ENCODE measurements at places on chromosomes 7 and 10.

GRCh38 chr7:117098457-117098856, 145.2 kb downstream of the ST7 start:
- no peak for DNase-seq

DNA sequence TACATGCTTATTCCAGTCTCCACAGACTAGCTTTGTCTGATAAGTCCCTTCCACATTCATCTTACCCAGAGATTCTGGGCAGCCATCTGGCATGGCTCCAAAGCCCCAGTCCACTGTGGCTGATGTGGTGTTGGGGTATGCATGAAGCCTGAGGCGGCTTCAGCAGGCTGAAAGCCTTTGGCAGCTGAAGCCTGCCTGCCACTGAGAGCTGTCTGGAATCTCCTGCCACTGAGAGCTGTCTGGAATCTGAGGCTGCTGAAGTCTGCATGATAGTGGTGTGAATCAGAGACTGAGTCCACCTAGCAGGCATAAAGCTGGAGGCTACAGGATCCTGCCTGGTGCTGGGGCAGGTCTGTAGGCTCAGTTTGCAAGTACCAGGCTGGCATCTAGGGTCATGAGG, 87.1 kb downstream of the DYNC1I1 start:
- DNase-seq, result no peak

DNA sequence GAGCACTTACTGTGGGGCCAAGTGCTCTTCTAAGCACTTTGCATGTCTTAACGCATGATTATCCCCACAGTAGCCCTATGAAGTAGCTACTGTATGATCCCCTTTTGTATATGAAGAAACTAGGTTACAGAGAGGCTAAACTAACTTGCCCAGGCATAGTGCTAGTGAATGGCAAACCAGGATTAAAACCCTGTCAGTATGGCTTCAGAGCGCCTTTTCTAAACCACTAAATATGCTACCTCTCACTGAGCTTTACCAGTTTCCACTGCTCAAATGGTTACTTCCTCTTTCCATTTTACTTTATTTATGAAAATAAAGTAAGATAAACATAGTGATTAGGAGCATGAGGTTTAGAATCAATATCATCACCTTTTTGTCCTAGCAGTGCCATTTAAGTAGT, 73.6 kb downstream of the PODXL start:
- no peak for DNase-seq

DNA sequence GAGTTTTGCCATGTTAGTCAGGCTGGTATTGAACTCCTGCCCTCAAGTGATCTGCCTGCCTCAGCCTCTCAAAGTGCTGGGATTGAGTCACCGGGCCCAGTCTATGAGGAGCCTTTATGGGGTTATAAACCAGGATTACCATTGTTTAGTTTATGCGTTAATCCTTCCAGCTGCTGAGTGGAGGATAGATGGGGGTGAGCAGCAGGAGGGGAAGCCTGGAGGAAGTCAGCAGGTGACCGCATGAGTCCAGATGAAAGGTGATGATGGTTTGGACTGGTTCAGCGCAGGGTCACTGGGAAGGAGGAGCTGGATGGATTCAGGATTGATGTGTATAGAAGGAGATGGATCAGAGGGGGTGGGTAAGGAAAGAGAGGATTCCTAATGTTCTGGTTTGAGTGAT, 197.1 kb downstream of the ADAM12 start:
- DNase-seq, result no peak

- DNase-seq, result no peak
These were observed 120.3 kb downstream of the WNT2 start for GRCh38 chr7:117202511-117202910.

DNA sequence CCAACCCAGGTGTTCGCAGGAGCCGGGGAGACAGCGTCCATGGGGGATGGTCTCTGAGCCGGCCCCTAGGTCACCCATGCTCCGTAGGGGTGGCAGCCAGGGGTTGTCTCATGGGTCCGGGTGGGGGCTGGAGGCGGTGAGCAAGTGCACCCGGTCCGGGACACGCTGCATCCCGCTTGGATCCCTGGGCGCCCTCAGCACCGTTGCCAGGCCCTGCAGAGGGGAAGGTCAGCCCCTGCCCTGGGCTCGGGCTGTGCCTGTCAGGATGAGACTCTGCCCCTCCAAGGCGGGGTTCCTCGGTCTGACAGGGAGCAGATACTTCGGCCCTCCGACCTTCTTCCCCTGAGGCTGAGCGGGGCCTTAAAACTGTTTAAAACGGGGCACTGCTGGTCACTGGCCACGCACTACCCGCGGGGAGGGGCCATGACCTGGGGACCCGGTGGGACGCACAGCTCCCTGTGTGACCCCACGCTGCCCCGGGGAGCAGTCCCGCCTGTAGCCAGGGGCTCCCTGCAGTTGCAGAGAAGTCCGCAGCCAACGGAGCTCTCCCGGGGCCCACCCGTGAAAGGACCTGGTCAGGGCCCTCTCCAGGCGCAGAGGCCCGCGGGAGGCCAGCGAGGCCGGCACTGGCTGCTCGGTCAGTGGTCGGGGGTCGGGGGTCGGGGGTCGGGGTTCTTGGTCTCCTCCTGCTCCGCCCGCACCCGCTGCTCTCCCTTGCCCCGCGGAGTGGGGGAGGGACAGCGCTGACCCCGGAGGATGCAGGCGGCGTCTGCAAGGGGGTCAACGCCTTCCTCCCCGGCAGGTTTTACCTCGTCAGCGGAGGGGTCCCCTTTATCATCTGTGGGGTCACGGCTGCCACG, 33.4 kb upstream of the KNDC1 start:
- DNase-seq, result no peak
